Stimulated activated naive CD8-positive, alpha-beta T cell treated with anti-CD3 and anti-CD28 coated beads, Interleukin-15, Interleukin-2, amounts not matched to agents 100 U/mL and 50 U/mL, for 24 hours (primary cell): ENCODE measurements at places on chromosomes 16 and 17.
A peak's percentile ranks its signal among the peaks of the same experiment; 100 is the strongest.

- DNase-seq, result no peak
Observed at GRCh38 chr17:6328279-6328678, 106.6 kb downstream of the AIPL1 start.

- DNase-seq, result no peak
Observed at GRCh38 chr17:50181591-50182560, 16.1 kb downstream of the SGCA start.

GRCh38 chr16:81076566-81077075, 417 bp downstream of the C16orf46 start:
- DNase-seq, result peak; percentile 93

DNA sequence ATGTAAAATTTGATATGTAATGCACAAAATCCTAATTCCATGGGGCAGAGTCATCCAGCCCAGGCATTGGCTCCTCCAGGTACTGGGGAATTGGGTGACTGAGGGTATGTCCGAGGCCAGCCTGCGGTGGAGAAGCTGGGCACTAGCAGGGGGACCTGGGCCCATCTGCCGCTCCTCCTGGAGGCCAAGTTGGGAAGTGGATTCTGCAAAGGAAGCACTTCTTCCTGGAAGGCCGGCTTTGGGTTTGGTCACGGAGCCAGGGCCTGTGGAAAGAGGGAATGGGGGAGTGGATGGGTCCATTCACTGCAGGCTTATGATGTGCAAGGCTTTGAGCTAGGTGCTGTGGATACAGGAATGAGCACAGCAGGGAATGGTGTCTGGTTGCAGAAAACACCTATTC, 85.8 kb downstream of the GNAO1 start:
- no peak for DNase-seq
